NK-92 treated with Interleukin-12 subunit alpha and Interleukin-12 subunit beta, amount 100 ng/mL, for 24 hours (cell line): ENCODE measurements at places on chromosomes 16 and 17.

- no peak for DNase-seq
Measured at GRCh38 chr17:54985476-54985875, 16.9 kb downstream of the STXBP4 start.

DNA sequence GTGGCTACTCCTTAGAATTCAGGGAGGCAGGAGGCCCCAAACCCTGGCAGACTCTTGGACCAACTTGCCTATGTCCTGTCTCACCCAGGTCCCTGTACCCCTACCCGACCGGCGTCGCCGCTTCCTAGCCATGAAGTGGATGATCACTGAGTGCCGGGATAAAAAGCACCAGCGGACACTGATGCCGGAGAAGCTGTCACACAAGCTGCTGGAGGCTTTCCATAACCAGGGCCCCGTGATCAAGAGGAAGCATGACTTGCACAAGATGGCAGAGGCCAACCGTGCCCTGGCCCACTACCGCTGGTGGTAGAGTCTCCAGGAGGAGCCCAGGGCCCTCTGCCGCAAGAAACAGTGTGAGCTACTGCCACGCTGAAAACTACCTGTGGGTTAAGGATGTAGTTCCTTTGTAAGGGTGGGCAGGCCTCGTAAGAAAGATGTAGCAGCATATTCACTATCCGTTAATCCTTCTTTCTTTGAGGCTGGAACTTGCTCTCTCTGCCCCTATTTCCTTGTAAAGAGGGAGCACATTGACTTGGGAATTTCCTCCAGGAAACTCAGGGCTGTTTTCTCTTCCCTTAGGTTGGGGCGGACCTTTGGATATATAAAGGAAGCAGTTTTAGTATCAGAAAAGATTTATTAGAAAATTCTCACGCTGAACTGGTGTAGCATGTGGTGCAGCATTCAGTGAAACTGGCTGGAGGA, 4.1 kb downstream of the MRPS7 start:
- DNase-seq = no peak

DNA sequence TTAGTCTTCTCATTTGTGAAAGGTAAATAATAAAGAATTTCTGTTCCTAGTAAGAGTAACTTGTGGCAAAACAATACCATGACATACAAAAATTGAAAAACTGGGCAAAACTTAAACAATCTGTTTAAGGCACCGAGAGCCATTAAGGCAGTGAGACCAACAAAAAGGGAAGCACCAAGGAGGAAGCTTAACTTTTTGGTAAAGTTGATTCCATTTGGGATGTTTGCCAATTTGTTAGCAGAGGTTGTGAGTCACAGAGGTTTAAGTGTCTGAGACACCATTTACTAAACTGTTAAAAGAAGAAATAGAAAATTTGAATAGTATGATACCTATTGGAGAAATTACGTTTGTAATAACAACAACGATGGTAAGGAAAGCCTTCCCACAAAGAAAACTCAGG, 4.9 kb downstream of the SLC35G3 start:
- no peak for DNase-seq

- no peak for DNase-seq
Measured at GRCh38 chr17:9363440-9364350, 211.9 kb downstream of the STX8 start.

- peak; percentile 43 for DNase-seq
Measured at GRCh38 chr16:9311303-9311954, 220.0 kb downstream of the HAPSTR1 start.

GRCh38 chr17:75365009-75365930, 40.2 kb downstream of the GRB2 start:
- DNase-seq = no peak
